ENCODE measurements at places on chromosomes 7 and 10.

DNA sequence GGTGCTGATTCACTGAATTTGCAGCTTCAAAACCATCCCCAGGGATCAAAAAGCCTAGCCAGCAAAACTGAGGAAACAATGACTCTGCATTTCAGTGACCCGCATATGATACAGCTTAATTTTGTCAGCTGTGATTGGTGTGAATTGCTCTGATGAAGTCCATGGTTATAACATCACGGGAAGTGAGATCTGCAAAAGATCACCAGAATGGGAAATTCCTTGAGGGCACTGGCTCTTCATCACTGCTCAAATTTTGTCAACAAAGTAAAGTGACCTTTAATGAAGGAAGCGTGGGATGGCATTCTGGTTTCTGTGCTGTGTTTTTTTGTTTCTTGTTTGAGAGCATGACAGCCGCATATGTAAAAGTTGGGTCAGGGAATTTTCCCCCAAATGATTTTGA lies 745.9 kb downstream of the GATA3 start:
- no peak for DNase-seq

- DNase-seq, result no peak
These were observed 198.1 kb downstream of the REEP3 start for GRCh38 chr10:63719226-63719856.

- no peak for DNase-seq
These were observed 72.9 kb upstream of the CAV2 start for GRCh38 chr7:116426428-116427156.

DNA sequence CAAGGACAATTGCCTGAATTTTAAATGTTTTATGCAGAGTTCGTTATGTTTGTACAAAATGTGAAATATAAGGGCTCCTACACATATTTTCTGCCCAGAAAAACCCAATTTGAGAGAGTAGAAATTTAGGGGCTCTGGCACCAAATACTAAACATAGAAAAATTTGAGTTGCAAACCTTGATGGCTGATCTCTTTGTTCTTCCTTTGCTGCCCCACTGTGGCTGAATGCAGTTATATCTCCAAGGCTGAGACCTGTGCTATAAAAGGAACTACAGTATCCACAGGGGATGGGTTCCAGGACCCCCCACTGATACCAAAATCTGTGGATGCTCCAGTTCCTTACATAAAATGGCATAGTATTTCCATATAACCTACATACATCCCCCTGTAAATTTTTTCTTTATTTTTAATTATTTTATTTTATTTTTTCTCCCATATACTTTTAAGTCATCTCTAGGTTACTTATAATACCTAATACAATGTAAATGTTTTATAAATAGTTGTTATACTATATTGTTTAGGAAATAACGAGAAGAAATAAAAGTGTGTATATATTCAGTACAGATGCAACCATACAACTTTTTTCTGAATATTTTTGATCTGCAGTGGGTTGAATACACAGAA lies 22.5 kb downstream of the CFAP43 start:
- no peak for DNase-seq

DNA sequence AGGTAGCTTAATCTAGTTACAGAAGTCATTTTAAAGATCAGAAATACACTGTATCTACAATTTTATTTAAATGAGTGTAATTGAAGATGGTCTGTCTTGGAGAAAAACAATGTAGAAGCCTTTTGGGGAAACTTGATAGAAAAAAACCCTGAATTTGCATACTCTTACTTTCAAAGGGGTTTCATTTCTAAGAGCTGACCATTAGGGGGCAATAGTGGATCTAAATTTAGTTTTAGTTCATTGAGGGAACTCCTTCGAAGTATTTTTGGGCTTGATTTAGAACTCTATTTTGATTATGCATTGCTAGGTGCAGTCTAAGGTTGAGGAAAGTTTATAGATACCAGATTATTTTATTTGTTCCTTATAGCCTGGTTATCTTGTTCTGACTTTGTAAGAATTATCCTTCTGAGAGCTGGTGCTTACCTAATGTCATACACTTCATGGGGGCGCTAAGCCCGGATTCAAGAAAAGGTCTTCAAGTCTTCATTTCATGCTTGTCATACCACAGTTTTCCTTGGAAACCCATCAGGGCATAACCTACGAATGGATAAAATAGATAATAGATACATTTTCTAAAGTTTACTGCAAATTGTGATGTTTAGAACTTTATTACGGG lies 69.1 kb upstream of the MXI1 start:
- DNase-seq, result no peak

DNA sequence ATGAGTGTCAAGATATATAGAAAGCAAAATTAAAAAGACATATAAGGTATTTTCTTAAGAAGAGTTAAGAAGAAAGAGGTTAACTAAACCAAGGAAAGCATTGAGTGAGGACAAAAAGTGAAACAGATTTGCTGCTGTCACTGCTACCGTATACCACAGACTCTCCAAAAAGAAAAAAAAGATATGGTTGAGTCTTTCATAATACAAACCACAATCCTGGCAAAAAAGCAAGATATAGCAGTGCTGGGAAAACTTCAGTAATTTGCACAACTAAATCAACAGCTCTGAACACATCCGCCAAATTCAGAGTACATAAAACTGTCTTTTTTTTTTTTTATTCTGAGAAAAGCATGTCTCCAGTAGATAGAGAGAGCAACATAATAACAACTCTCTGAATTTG lies 114.7 kb downstream of the ETV1 start:
- DNase-seq, result no peak
